ENCODE measurements at places on chromosomes 5 and 9.

GRCh38 chr9:16196206-16196605, 643.4 kb downstream of the CCDC171 start:
- DNase-seq: no peak

GRCh38 chr5:151622367-151623088, 31.4 kb upstream of the FAT2 start:
- no peak for DNase-seq

- no peak for DNase-seq
These were observed 421.4 kb upstream of the DAB2 start for GRCh38 chr5:39846144-39846543.

DNA sequence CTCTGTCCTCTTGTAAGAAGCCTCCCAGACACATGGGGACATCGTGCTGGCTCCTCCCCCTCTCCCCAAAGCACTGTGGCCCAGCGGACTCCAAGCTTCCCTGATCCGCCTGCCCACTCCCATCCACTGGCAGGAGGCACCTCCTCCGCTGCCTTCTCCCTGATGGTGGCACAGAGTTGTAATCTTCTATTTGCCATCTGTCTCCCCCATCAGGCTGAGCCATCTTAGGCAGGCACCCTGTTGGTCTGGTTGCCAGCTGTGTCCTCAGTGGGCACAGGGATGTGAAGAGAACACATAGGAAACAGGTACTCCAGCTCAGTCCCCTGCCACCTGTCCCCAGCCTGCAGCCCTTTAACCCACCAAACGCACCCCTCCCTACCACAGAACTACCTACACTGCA, 5.4 kb upstream of the ZDHHC12 start:
- DNase-seq: no peak

- DNase-seq: no peak
These were observed 63.6 kb upstream of the BOD1 start for GRCh38 chr5:173679909-173680630.

Data from stimulated activated CD8-positive, alpha-beta memory T cell treated with anti-CD3 and anti-CD28 coated beads, Interleukin-7, amount 100 ng/mL, for 1 hour (primary cell).